ENCODE measurements at places on chromosomes 6 and 20.

- DNase-seq: no peak
Measured at GRCh38 chr6:33440649-33441309, 13.6 kb upstream of the ZBTB9 start.

- no peak for DNase-seq
Measured at GRCh38 chr6:76631622-76632021, 559.2 kb upstream of the IMPG1 start.

- no peak for DNase-seq
Measured at GRCh38 chr6:170227521-170227983, 63.3 kb downstream of the DLL1 start.

GRCh38 chr6:144660561-144661115, 375.5 kb downstream of the UTRN start:
- DNase-seq: no peak

- DNase-seq: no peak
Measured at GRCh38 chr6:163308629-163309440, 105.7 kb upstream of the QKI start.

DNA sequence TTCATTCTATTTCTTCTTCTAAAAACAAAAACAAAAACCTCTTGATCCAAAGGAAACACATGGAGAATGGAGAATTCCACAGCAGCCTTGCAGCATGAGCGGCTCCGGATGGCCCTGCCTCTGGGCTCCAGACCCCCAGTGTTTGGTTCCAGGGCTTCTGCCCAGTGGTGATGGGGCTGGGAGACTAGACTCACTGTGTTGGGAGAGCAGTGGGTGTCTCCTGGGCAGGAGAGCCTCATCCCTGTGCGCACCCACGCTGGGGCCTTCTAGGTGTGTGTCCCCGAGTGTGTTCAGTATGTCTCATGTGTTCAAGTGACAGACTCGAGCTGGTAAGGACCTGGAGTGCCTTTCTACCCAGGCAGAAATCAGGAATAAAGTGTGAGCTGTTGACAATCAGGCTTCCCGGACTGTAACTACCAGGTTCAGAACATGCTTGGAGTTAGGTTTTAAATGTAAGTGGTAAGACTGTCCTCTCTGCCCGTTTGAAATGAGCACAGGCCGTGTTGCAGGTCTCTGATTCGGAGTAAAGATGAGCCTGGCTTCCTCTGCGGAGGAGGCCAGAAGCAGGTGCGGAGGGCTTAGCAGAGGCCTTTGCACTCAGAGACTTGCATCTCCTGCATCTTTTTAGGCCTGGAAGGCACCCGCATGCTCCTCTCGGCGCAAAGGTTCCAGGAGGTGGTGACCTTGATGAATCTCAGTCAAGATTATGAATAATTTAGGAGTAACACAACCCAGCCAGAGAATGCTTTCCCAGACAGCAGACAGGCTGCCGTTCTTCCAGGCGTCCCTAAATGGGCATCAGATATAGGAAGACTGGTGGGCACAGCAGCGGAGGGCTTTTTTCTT, 253.6 kb downstream of the CDH26 start:
- no peak for DNase-seq

DNA sequence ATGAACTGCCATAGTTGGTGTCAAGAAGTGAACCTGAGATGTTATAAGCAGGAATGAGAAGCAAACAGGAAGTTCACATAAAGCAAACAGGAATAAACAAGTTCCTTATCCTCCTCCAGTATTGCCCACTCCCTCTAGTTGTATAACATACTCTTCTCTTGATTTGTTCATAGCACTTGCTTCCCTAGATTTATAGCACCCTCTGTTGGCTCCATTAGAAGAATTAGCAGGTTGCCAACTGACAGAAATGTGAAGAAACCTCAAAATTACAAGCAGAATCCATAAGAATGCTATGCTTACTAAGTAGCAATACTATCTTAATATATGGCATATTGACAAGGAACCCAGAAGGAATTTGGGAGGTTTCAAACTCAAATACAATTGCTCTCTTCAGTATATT, 195.4 kb downstream of the TBX18 start:
- no peak for DNase-seq

GRCh38 chr6:69801225-69801624, 4.4 kb upstream of the LMBRD1 start:
- no peak for DNase-seq

GRCh38 chr6:168369786-168370185, 50.2 kb upstream of the DACT2 start:
- DNase-seq: no peak

DNA sequence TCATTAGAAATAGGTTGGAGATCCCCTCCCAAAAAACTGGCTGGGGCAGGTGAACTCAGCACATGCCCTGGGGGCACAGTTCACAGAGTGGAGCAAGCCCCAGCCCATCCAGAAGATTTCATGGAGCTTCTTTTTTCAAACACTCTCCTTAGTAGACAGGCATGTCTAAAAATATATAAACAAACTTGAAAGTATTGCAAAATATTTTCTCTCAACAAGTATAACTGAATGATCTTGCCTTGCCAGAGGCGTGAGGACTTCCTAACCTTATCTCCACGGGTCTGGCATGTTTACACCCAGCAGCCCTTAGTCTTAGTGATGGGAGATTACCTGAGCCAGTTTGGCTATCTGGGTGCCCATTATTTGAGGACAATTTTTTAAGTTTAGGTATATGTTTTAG, 107.1 kb downstream of the QRSL1 start:
- DNase-seq: no peak

DNA sequence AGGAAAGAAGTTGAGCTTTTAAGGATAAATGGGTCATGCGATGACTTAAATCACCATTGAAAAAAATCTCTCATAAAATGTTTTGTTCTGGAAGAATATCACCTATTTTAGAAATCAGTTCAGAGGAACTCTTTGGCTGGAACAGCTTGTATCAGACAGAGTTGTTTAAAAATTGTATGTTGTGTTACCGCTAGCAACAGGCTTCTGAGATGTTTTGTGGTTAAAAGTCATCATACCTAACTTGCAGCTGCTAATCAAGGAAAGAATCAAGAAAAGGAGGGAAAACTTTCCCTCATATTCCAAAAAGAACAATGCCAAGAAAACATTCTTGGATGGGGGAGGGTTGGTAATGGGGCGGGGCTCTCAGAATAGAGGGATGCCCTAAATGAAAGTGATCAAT, 220.7 kb upstream of the CITED2 start:
- no peak for DNase-seq

DNA sequence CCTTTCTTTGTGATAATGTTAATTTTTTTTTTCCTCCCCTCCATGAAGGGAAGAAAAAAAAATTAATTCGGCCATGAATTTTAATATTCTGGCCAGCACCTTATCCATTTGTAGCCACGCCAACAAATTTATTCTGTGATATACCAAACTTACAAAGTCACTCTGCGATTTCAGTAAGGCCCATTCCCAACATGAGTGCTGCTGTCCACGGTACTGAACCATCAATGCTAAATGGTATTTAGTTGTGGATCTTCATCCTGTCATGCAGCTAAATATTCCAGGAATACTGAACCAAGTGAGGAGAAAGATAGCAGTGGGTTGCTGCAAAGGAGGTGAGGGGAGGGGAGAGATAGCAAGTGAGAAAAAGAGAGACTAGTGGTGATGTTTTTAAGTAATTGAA, 19.5 kb upstream of the RSPH4A start:
- DNase-seq: no peak

- no peak for DNase-seq
Measured at GRCh38 chr6:14880052-14880451, 365.8 kb upstream of the JARID2 start.

- no peak for DNase-seq
Measured at GRCh38 chr6:101086473-101086872, 205.3 kb upstream of the ASCC3 start.

All from activated CD8-positive, alpha-beta memory T cell treated with anti-CD3 and anti-CD28 coated beads for 1 hour (primary cell).